Stimulated activated CD4-positive, alpha-beta T cell treated with anti-CD3 and anti-CD28 coated beads, Interleukin-1b, Interleukin-23, amount 100 ng/mL, for 4 hours (primary cell): ENCODE measurements at places on chromosomes 11 and 22.

GRCh38 chr22:42937164-42937843, 77.6 kb downstream of the PACSIN2 start:
- DNase-seq, result no peak

DNA sequence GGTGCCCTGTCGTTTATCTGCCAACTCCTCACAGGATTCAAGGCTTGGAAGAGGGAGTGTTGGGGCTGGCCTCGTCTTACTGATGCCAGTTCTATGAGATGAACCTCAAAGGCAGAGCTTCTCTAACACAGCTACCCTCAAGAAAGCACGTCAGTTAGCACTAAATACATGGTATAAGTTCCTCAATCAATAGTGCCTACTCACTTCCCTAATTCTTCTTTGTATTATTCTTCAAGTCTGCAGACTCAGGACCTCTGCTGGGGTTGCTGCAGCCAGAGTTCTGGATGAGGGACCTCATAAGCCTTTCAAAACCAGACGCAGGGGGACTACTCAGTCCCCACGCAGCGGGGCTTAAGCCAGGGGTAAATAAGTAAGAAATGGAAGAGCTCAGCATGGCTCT, 118.3 kb downstream of the VPREB1 start:
- DNase-seq, result no peak

GRCh38 chr11:19394525-19395016, 153.8 kb upstream of the E2F8 start:
- DNase-seq, result no peak

GRCh38 chr11:118105657-118106305, 19.0 kb upstream of the SMIM35 start:
- no peak for DNase-seq

DNA sequence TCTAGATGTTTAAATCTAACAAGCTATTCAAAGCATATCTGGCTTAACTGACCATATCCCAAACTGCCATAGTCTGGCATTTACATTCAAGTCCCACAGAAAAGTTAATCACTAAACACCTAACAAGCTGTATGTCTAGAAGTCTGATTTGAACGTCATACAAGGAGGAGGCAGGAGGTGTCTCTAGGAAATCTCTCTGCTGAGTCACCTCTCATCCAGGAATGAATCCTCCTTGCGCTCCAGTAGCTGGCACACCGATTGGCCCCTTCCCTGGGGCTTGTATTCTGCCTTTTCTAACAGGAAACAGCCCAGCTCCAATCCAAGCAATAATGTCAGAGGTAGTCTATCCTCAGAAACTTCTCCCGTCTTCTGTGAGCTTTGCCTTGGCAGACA, 31.8 kb downstream of the FEZ1 start:
- no peak for DNase-seq

GRCh38 chr11:14331476-14332136, 27.4 kb downstream of the RRAS2 start:
- DNase-seq, result no peak

DNA sequence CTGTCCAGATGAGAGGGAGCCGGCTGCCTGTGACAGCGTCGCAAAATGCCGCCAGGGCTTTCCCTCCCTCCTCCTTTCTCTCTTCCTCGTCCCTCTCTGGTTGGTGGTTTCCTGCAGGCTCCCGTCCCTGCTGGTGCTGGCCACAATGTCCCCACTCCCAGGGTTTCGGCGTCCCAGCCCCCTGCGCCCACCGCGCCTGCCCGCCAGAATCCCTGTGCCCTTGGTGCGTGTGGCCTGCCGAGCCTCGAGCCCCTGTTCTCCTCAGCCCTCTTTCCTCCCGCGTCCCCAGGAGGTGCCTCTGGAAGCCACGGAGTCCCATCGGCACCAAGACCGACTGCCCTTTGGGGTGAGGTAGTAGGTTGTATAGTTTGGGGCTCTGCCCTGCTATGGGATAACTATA, 37.9 kb upstream of the PPARA start:
- no peak for DNase-seq

GRCh38 chr11:11501546-11502262, 120.1 kb downstream of the GALNT18 start:
- no peak for DNase-seq

- DNase-seq, result no peak
Measured at GRCh38 chr11:36672815-36673450, 74.9 kb upstream of the RAG2 start.

- peak; percentile 67 for DNase-seq
Measured at GRCh38 chr22:22753526-22754267, 109.3 kb downstream of the GGTLC2 start.

DNA sequence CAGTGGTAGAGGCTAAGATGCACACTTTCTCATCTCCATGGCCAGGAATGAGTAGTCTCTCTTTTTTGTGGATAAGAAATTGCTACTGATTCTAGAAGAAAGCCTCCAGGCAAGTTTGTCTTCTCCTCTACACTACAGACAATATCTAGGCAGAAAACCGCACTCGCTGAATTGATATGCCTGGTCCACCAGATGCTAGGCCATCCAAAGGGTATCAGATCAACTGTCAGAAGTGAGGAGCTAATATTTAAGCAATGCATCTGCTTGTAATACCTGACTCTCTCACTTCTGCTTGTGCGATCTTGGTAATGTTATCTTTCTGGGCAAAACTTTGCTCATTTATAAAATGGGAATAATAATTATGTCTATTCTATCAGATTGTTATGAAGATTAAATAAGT, 45.0 kb downstream of the CASP12 start:
- no peak for DNase-seq

- DNase-seq, result no peak
Measured at GRCh38 chr11:18752502-18752901, 26.5 kb upstream of the IGSF22 start.

DNA sequence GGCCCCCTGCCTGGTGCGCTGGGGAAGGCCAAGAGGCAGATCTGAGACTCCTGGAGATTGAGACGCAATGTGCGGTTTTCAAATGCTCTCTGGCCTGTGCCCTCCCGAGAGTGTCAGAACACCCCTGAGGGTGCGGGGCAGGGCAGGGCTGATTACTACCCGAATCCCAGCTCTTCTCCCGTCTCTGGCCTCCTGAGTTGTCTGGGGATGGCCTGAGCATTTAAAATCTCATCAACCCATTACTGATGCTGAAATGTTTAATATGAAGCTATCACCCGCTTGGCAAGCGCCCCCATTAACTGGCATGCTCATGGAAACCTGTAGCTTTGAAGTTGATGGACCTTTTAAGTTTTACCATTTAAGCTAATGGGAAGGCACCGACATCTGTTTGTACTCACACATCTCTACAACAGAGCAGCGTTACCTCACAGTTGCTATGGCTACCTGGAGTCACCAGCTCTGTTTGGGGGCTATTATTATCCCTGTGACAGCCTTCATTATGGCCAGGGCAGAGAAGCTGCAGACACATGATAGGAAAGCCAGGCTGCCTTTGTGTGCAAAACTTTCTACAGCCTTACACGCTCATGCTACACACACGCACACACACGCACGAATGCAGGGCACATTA, 3.6 kb upstream of the MB start:
- no peak for DNase-seq

GRCh38 chr11:110207123-110207522, 89.3 kb downstream of the RDX start:
- DNase-seq, result no peak
